ENCODE measurements at places on chromosomes 3 and 15.
A peak's percentile ranks its signal among the peaks of the same experiment; 100 is the strongest.

- DNase-seq, result peak; percentile 68
Observed at GRCh38 chr3:32816439-32817256, 1.1 kb upstream of the TRIM71 start.

DNA sequence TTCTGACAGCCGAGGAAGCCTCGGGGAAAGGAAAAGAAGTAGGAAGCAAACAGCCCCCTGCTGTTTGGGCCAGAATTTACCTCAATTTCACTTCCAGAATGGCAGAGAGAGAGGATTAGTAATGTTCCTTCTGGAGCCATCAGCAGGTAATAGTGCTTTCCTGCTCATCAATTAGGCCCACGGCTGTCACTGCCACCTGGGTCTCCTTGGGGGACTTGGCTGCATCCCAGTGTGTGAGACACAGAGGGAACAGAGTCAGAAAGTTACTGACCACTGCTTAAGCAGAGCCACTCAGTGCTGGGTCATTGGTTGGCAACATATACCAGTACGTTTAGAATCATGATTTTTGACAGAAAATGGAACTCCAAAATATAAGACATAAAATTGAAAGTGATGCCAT is 397.0 kb downstream of the EPHA3 start:
- DNase-seq, result no peak

GRCh38 chr3:108552267-108553159 is 36.7 kb downstream of the CIP2A start:
- DNase-seq, result peak; percentile 5

GRCh38 chr3:86733257-86733656 is 257.7 kb downstream of the VGLL3 start:
- no peak for DNase-seq

Data from GM20000 (cell line).